ENCODE measurements at places on chromosomes 7 and 10.

GRCh38 chr7:157412021-157412443, 75.2 kb downstream of the DNAJB6 start:
- no peak for DNase-seq

DNA sequence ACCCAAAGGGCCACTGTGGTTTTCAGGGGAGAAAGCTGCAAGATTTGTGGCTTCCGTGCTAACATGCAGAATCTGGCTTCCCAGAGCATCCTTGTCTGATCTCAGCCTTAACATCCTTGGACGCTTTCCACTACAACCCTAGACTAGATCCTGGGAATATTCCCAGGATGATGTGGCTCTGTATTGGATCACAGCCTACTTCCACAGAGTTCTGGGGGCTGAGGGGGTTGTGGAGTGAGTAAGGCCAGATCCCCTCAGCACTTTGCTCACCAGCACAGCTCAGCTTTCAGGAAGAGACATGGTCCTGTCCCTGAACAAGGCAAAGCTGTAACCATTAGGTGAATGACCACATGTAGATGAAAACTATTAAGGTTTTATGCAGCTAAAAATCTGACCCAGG, 241.3 kb upstream of the MYO3A start:
- DNase-seq = no peak

- DNase-seq = no peak
Measured at GRCh38 chr10:79184657-79185056, 115.9 kb downstream of the ZMIZ1 start.

DNA sequence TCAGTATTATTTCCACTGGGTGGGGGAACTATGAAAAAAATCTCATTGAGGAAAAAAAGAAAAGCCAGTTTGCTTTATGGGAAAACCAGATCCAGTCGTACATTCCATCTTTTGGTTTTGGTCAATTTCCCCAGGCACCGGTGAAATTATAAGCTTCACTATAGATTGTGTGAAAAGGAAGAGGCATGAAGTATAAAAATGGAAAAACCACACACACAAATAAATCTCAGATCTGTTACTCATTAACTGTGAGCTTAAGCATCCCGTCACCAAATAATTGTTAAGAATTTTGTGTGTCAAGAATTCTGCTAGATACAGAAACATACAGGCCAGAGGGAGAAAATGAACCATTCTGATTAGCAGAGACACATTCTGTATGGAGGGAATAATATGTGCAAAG, 405.5 kb upstream of the CELF2 start:
- DNase-seq = no peak

DNA sequence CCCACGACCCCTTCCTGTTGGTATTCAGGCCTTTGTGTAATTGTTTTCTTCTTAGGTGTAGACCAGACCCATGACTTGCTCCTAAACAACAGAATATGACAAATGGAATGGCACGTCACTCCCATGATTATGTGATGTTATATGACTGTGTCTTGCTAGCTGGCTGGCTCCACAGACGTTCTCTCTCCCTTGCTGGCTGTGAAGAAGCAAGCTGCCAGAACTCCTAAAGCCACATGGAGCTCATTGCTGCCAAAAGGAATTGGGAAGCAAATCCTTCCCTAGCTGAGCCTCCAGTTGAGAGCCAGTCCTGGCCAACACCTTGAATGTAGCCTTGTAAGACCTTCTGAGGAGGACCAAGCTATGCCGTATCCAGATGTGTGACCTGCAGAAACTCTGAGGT, 74.2 kb downstream of the RAB18 start:
- DNase-seq = no peak

DNA sequence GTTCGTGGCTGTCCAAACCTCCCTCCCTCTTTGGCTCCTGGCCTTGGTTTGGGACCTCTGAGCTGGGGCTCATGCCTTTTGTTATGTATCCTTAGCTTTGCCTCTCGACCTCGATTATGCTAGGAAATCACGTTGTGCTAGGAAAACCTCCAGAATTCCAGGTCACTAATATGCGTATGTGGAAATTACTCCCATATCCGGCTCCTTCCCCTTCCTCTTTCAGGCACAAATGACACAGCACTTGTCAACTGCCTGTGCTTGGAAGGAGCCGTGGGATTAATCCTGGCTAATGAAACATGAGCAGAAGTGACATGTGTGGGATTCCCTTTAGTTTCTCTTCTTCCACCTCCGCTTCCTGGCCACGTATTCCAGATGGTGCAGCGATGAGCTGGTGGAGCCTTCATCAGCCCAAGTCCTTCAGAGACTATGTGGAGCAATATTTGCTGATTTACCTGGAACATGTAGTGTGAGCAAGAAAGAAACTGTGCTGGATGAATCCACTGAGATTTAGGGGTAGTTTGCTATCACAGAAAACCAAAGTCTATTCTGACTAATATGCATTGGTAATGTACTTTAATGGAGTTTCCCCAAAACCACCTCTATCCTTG, 149.2 kb downstream of the REEP3 start:
- DNase-seq = no peak

All from stimulated activated CD4-positive, alpha-beta T cell treated with anti-CD3 and anti-CD28 coated beads, Interleukin-1b, Interleukin-23, amount 100 ng/mL, for 1 hour (primary cell).